Ascending aorta (tissue), 2 donors: ENCODE measurements at places on chromosomes 6 and 20.

DNA sequence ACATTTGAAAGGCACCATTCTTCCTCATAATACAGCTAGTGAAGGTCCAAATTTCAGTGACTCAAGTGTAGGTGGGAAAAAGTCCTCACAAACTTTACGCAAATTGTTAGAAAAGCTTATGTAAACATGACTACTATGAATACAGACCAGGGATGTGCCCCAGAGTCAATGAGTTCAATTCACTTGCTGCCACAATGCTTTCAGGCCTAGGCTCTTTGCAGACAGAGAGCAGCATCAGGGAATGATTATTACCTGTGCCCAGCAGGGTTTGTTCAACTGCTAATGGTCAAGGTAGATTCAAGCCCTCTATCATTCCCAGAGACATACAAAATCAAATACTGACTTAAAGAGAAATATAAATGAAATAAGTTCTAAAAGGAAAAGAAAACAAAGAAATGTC lies 84.0 kb downstream of the LAMA2 start:
- DNase-seq: no peak

- DNase-seq: no peak
Measured at GRCh38 chr20:57777911-57778310, 68.1 kb upstream of the PMEPA1 start.

DNA sequence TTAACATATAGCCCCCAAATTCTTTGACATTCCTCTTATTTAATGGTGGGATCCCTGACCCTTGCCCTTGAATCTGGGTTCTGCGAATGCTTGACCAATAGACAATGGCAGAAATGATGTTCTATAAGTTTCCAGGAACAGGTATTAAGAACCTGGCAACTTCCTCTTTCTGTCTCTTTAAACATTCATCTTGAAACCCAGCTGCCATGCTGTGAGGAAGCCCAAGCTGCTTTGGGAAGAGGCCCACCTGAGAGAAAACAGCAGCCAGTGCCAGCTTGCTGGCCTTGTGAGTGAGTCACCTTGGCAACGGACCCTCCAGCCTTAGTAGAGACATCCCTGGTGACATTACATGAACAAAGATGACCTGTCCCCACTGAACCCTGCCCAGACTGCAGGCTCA lies 45.2 kb upstream of the RALY start:
- no peak for DNase-seq

GRCh38 chr6:81556551-81556950 lies 195.9 kb downstream of the TENT5A start:
- no peak for DNase-seq
